ENCODE measurements at places on chromosomes 2 and 18.

- no peak for DNase-seq
Observed at GRCh38 chr2:68234405-68234804, 17.9 kb downstream of the PPP3R1 start.

- DNase-seq, result no peak
Observed at GRCh38 chr2:58612973-58613372, 371.8 kb upstream of the FANCL start.

- no peak for DNase-seq
Observed at GRCh38 chr2:153047220-153047619, 328.8 kb downstream of the ARL6IP6 start.

GRCh38 chr18:33558529-33558928, 19.5 kb upstream of the ASXL3 start:
- no peak for DNase-seq

DNA sequence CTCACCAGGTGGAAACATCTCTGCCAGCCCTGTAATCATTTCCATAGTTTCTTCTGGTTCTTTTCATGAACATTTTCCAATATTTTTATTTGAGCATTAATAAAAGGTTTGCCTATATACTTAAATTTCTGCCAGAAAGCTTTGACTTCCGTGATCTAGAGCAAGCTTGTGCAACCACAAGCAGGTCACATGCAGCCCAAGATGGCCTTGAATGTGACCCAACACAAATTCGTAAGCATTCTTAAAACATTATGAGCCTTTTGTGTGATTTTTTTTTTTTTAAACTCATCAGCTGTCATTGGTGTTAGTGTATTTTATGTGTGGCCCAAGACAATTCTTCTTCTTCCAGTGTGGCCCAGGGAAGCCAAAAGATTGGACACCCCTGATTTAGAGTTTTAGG, 51.6 kb downstream of the NEDD4L start:
- DNase-seq, result no peak

DNA sequence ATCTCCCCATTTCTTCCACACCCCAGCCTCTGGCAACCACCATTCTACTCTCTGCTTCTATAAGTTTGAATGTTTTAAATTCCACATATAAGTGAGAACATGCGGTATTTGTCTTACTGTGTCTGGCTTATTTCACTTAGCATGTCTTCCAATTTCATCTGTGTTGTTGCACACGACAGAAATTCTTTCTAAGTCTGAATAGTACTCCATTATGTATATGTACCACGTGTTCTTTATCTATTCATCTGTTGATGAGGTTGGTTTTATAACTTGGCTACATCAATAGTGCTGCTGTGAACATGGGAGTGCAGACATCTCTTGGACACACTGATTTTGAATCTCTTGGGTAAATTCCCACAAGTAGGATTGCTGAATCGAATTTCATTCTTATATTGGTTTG, 31.8 kb upstream of the MTX2 start:
- DNase-seq, result no peak

All from stimulated activated CD8-positive, alpha-beta memory T cell treated with anti-CD3 and anti-CD28 coated beads, Interleukin-7, amount 100 ng/mL, for 48 hours (primary cell).